ENCODE measurements at places on chromosomes 3 and 15.

DNA sequence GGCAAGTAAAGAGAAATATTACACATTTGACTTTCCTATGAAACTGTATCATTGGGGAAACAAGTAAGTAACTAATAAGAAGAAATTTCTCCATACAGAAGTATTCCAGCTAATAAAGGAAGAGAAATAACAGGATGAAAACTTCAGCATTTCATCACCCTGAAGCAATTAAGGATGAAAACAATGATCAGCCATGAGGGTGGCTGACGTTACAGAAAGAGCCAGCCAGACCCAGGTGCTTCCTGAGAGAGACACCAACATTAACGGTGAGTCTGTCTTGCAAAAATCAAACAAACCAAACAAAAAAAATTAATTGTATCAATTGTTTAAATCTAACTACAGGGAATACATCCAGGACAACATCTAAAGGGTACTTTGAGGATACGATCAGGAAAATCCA is 190.0 kb downstream of the ARRDC4 start:
- DNase-seq: no peak

DNA sequence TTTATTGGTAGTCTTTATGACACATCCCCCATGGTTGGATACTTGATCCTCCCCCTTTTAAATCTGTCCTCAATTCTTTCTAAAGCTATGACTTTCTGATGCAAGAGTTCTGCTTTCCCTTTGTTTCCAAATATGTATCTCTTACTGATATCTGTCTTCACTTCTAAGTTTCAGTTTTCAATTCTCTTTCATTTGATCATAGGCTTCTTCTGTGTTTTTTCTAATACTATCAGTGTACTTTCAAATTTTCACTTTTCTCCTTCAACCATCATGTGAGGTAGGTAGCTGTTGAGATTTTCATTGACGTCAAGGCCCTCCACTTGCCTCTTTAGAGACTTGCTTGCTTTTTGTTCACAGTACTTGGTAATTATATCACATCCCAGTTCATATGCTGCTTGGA is 436.5 kb downstream of the CNTN4 start:
- DNase-seq: no peak

- no peak for DNase-seq
Measured at GRCh38 chr3:94147012-94147411, 84.2 kb downstream of the NSUN3 start.

DNA sequence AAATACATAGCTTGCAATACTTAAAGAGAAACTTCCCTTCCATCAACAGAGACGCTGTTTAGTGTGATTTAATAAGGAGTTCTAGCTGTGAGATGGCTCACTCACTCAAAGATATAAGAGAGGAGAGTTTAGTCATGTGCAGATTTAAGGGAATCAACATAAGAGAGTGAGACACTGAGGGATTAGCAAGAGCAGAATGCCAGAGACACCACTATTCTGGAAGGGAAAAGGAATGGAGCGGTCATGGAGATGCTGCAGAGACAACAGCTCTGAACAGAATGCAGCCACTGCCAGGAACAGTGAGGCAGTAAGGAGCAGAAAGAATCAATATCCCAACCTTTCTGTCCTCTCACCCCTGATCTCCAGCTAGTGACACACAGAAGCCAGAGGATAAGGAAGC is 248.8 kb downstream of the MBNL1 start:
- DNase-seq: no peak

DNA sequence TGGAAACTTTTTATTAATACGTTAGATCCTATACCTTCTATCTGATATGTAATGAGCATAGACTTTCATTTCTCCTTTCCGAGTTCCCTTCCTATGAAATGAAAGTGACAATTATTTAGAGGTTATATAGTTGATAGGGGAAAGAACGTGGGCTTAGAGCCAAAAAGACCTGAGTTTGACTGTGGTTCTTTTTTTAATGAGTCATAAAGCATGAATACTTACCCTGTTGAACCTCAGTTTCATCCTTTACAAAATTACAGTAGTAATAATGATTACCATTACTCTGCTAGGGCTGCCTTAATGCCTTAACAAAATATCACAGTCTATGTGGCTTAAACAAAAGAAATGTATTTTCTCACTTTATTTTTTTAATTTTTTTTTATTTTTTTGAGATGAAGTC is 75.9 kb downstream of the AGBL1 start:
- no peak for DNase-seq
